ENCODE measurements at places on chromosomes 7 and 10. TPM values are rescaled to one million over a fixed set of nuclear protein-coding genes. Genes with fewer than 3 reads are reported as not detected.
A peak's percentile ranks its signal among the peaks of the same experiment; 100 is the strongest.

DNA sequence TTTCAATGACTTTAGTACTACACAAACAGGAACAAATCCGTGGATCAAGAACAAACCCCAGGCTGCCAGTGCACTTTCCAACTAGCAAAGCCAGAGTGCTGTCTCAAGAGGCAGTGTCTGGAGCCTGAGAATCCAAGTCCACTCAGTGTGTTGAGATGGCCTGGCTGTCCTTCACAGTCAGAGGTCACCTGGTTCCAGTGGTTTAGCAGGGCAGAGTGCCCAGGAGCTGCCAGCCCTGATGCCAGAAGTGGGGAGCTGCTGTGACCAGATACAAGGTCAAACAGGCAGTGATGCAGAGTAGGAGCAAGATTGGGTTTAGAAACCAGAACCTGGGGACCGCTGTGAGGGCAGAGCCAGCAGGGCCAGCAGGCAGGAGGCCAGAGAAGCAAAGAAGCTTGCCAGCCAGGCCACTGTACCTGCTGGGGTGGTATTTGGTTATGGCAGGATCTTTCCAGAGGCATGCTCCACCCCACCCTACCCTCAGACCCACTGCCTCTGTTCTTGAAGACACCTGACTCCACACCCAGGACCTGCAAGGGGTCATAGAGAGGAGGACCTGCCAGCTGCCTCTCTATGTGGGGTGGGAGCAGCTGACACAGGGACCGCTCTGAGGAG lies 35.6 kb upstream of the C10orf90 start:
- no peak for DNase-seq

The ADCY1 gene
- total RNA-seq: 0.29 TPM

The GRID1 gene
- not detected for total RNA-seq

The MINDY4 gene
- total RNA-seq: 1.3 TPM

DNA sequence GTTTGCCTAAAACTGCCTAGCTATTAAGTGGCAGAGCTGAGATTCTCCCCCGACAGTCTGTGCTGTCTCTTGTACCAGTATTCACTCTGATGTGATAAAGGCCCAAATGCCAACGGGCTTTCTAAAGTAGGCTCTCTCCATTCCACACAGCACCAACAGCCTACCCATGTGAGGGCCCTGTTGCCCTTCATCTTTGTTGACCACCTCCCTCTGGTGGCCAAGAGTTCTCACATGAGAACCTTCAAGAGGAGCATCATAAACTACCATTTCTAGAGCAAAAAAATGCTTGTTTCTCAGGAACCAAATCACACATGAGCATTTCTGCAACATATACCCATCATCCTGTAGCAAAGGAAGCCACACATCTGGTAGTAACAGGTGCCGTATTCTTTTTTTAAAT lies 185.8 kb downstream of the GRM8 start:
- no peak for DNase-seq

DNA sequence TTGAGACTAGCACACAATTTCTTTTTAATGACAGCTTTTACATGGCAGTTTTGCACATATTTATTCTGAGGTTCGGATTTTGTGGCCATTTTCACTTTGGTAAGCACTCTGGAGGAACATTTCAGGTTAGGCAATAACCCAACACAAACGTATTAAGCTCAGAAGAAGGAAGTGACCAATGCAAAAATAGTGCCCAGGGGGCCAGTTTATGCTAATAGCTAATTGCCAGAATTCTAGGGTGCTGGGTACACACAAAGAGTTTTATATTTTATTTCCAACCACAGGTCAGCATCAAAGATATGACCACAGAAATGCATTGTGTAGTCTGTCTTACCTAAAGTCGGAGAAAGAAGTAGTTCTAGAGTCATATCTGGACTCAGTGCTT lies 8.4 kb upstream of the AGR2 start:
- DNase-seq: no peak

GRCh38 chr7:102444961-102445673 lies 11.7 kb downstream of the ORAI2 start:
- no peak for DNase-seq

The CYP17A1 gene
- not detected for total RNA-seq

- no peak for DNase-seq
Observed at GRCh38 chr10:3625959-3626751, 158.9 kb downstream of the KLF6 start.

The SCIN gene
- 0.39 TPM for total RNA-seq

GRCh38 chr7:65968256-65969185 lies 13.5 kb downstream of the GUSB start:
- no peak for DNase-seq

The GPER1 gene
- 0.13 TPM for total RNA-seq

DNA sequence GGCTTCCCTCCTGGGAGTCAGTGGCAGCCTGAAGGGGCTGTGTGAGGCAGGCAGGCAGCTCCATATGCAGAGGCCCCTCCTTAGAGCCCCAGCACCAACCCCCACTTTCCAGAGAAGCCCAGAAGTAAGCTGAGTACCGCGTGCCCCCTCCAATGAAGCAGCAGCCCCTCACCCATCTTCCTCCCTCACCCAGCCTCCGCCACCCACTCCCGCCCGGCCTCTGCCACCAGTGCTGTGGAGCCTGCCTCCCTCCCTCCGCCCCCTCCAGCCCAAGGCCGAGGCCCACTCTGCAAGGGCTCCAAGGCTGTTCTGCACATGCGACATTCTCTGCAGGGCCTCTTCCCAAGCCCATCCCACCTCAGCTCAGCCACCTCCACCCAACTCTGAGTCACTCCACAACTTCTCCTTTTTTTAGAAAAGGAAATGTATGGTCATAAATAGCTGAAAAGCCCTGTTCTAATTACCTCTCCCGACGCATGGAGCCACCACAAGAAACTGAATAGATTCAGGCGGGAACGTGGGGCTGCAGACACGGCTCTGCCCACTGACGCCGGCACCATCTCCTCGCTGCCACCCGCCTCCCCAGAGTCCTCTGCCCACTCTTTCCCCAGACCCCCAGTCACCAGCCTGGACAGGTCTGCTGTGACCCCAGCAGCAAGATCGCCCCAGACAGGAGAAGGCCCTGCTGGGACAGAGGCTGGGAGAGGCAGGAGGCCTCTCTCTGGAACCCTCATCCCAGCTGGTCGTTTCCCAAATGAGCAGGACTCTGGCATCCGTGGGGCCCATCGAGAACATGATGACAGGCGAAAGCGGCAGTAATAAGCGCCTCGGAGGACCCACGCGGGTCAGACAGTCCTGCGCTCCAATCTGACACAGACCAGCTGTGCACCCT lies 213.9 kb downstream of the MAD1L1 start:
- DNase-seq: no peak

The FRMPD2 gene
- total RNA-seq: not detected

GRCh38 chr7:118259115-118259514 lies 34.6 kb downstream of the ANKRD7 start:
- DNase-seq: no peak

- no peak for DNase-seq
Observed at GRCh38 chr10:111240348-111240747, 163.5 kb downstream of the ADRA2A start.

The SFTPA1 gene
- total RNA-seq: not detected

DNA sequence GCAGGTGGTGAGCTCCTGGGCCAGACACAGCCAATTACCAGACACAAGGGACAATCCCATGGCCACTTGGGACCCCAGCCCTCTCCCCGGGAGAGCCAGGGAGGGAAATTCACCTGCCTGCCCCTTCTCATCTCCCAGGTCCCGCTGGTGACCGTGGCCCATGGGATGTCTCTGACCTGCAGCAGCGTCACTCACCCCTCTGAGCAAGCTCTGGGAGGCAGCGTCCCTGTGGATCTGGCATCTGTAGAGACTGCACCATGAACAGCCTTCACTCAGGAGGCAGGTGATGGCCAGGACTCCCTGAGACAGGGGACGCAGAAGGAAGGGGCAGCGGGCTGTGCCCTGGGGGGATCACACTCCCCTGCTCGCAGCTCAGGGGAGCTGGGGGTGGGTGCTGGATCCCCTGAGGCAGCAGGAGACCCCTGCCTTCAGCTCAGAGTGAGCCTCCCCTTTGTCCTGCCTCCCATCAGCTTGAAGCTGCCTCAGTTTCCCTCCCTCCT lies 90.8 kb downstream of the FOXL3 start:
- DNase-seq: no peak

The CAMK2B gene
- total RNA-seq: not detected

The STK31 gene
- total RNA-seq: 0.16 TPM

DNA sequence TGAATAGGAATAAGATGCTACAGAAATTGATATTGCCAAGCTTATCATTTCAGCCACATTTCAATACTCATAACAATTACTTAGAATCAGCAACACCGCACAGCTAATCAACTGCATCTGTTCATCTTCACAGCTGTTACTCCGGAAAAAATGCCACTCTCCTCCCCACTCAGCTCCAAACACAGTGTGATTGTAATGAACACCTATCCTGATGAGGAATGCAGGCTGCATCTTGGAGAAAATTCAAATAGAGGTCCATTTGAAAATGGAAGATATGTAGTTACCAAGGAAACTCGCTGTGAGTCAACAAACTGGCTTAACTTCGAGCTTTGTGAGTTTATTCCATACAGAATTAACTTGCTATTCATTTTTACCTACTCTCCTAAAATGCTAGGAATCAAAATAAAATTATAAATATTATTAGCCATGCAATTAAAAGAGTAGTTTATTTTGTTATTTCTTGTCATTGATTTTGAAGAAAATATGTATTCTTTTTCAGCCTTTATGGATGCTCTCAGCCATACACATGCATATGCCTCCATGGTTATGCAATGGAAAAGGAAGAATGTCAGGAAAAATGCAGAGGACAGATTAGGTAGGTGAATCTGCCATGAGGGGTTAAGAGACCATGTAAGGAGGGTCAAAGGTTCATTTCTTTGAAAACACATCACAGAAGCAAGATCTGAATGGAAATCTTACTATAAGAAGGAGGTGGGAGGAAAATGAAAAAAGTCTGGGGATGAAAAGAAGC lies 267.2 kb downstream of the POM121L12 start:
- DNase-seq: no peak

DNA sequence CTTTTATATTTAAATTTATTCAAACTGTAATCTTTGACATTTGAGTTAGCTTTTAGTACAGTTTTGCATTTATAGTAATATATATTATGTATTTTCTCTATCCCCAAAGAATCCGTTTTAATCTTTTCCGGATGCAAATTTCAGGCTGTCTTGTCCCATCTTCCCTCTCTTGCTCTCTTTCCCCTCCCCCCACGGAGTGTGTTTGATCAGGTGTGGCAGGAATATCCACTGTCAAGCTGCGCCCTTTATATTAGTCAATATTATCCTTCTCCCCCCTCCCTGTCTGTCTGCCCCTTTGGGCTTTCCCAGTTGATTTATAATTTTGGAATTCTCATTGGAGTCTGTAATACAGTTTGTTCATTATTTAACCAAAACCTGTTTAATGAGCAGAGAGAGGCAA lies 19.0 kb downstream of the GBF1 start:
- DNase-seq: no peak

DNA sequence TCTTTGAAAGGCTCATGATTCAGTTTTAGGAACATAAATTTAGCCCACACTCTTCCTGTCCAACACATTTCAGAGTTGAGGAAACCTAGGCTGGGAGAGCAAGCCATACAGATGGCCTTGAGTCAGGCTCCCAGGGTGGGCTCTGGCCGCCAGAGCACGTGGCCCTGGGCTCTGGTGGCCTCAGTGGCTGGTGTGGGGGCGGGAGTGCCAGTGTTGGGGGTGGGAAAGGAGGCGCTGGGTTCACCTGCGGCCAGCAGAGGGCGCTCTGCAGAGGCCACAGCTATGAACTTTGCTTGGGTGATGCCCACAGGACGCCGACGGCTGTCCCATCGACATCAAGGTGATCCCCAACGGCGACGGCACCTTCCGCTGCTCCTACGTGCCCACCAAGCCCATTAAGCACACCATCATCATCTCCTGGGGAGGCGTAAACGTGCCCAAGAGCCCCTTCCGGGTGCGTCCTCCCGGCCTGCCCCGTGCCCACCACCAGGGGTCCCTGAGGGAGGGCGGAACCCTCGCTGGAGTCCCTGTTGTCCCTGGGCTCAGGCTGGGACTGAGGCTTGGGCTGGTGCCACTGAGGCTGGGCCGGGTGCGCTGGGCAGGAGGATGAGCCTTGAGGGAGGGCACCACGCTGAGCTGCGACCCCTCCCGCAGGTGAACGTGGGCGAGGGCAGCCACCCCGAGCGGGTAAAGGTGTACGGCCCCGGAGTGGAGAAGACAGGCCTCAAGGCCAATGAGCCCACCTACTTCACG lies 11.9 kb downstream of the FLNC start:
- peak; percentile 69 for DNase-seq

The SPRN gene
- total RNA-seq: not detected

GRCh38 chr7:133854739-133855138 lies 272.4 kb upstream of the LRGUK start:
- DNase-seq: no peak

The NPTX2 gene
- not detected for total RNA-seq

GRCh38 chr10:35458500-35459448 lies 122.5 kb downstream of the CCNY start:
- DNase-seq: no peak

DNA sequence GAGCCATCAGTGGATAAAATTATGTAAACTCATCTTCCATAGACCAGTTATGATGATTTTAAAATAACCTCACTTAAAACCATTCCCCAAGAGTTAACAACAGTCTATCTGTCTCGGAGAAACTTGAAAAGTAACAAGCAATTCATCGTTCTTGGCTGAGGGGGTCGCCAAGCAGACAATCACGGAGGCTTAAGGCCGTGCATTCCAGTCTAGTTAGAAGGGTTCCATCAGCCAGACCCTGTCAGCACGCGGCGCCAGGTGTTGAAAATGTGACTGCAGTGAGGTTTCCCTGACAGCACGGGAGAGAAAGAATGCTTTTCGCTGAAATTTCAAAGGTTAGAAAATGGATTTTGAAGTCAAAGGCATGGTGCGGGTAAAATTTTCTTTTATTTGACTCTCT lies 1025.0 kb upstream of the CELF2 start:
- DNase-seq: no peak

GRCh38 chr10:86964061-86964846 lies 4.0 kb upstream of the ADIRF start:
- DNase-seq: no peak

- no peak for DNase-seq
Observed at GRCh38 chr10:79270466-79271246, 76.6 kb upstream of the PPIF start.

GRCh38 chr7:15399441-15399840 lies 162.4 kb downstream of the AGMO start:
- no peak for DNase-seq

The CLDN3 gene
- total RNA-seq: not detected

GRCh38 chr10:35451151-35452016 lies 115.1 kb downstream of the CCNY start:
- DNase-seq: no peak

- DNase-seq: no peak
Observed at GRCh38 chr7:2023877-2024566, 208.7 kb downstream of the MAD1L1 start.

DNA sequence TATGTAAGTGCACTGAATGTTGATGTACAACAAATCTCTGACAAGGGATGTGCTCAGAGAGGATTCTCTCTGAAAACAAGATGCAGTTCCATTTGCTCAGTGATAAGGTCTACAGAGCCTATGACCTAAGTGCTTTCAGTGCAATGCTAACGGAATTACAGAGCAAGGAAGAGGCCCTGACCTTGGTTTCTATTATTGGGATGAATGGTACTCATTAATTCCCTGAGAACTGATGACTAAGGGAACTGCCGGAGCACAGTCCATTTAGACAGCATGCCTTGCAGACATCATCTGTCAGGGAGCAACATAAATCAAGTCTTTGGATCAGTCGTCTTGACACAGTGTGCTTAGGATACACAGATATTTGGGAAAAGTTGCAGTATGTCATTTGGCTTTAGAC lies 340.8 kb downstream of the PHTF2 start:
- no peak for DNase-seq

GRCh38 chr7:13037216-13037615 lies 349.8 kb downstream of the ARL4A start:
- DNase-seq: no peak

- DNase-seq: no peak
Observed at GRCh38 chr7:47950714-47951113, 2.4 kb upstream of the PKD1L1 start.

The EPO gene
- total RNA-seq: not detected
